ENCODE measurements at places on chromosomes 2 and 18.
A peak's percentile ranks its signal among the peaks of the same experiment; 100 is the strongest.

GRCh38 chr2:27162151-27163121 is 13.6 kb downstream of the TCF23 start:
- no peak for DNase-seq

DNA sequence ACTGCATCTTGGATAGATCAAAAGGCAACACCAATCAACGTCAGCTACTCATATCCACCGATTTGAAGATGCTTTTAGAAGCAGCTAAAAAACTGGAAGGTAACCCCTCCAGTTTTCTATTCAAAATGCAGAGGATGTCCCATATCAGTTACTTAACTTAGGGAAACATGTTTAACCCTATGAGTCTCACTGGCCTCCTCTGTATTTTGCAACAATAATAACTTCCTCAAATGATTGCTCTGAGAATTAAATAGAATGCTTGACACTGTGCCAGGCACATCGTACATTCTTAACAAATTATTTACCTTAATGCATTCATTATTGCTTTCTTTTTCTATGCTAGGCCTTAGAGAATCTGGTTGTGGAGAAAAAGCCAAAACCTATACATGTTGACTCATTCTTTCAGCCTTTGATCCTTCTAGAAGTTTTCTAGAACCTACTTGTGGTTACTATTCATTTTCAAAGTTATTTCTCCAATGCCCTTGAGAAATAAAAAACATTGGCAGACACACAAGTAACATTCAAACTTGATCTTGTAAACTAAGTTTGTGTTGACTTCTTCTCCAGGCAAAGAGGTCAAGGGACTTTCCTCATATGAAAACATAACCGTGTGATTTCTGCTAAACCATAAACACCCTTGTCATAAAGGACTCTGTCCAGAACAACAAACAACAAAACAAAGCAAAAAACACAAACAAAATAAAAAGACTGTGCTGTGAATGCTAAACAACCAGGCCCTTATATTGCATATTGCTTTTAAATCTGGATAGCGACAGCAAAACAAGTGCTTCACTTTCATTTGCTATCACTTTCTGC is 4.6 kb downstream of the DOCK10 start:
- DNase-seq: peak; percentile 54

DNA sequence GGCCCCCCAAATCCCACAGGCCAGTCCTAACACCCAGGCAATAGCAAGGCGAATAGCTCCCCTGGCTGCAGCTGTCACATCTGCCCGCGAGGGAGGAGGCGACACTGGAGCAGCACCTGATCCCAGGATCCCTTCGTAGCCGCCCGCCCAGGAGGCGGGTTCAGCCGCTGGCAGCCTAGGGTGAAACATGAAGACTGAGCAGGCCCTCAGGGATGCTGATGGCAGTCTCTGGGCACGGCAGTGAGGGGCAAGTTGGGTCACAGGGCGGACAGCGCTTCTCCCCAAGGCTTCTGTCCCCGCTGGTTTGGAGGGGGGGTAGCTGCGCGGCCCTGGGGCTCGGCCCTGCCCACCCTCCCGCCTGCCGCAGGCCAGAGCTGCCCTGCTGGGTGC is 1.9 kb downstream of the DNMT3A start:
- peak; percentile 50 for DNase-seq

GRCh38 chr2:113895301-113895700 is 5.4 kb downstream of the ACTR3 start:
- no peak for DNase-seq

GRCh38 chr2:187988348-187988747 is 303.3 kb upstream of the GULP1 start:
- DNase-seq: no peak

- no peak for DNase-seq
Measured at GRCh38 chr2:73946666-73947065, 20.0 kb downstream of the DGUOK start.

DNA sequence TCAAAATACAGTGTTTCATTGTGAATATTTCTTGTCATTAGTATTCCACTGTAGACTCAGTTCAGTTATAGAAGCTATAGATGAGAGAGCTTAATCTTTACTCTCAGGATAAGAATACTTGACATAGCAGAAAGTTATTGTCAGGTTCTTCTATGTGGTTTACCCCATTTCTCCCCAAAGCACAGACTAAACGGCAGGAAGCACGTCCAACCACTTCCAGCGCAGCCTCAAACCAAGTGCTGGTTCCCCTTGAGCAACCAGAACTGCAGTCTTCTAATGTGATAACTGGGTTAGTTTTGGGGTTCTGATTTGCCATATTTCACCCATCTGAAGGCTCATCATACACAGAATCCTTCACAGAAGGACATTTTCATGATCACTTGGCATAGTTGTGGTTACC is 324.7 kb downstream of the SLC8A1 start:
- DNase-seq: no peak

- no peak for DNase-seq
Measured at GRCh38 chr2:121473512-121473911, 57.2 kb upstream of the RNU4ATAC start.

GRCh38 chr2:105179469-105180372 is 61.8 kb upstream of the GPR45 start:
- DNase-seq: peak; percentile 88

DNA sequence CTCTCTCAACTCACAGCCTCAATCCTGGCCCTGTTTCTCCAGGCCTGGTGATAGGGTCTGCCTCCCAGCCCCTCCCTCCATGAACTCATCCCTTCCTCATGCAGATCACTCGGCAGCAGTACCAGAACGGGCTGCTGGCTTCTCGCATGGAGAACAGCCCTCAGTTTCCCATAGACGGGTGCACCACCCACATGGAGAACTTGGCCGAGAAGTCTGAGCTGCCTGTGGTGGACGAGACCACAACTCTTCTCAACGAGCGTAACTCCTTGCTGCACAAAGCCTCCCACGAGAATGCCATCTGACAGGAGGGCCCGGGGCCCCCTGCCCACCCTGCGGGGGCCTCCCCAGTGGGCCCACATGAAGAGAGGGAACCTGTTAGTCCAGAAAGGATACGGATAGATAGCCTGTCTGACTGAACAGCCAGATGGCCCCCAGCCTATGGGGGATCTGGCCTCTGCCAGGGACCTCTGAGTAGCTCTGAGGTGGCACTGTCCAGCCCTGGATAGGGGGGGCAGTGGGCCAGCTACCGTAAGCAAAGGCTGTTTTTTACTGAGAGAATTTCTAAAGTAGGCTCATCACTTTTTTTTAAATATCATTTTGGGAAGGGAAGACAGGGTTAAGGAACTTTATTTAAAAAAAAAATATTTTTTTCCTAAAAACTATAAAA is 6.7 kb upstream of the CNNM3 start:
- no peak for DNase-seq

DNA sequence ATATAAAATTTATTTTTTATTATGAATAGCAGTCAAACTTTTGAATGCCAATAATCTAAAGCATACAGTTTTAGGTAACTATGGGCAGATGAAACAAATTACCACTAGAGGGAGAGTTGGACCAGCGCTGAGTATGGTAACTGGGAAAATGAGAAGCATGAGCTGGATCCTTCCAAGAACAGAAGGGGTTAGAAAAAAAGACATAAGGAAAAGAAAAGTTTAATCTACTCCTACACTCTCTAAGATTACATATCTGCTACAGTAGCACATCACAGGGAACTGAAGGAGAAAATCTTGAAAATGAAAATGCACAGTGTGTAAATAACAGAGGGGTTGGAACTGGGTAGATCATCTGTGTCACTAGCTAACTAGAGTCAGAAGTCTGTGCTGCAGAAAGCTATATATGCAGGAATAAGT is 15.5 kb downstream of the REG3G start:
- DNase-seq: peak; percentile 65

- DNase-seq: peak; percentile 79
Measured at GRCh38 chr2:43609290-43609918, 13.6 kb upstream of the THADA start.

DNA sequence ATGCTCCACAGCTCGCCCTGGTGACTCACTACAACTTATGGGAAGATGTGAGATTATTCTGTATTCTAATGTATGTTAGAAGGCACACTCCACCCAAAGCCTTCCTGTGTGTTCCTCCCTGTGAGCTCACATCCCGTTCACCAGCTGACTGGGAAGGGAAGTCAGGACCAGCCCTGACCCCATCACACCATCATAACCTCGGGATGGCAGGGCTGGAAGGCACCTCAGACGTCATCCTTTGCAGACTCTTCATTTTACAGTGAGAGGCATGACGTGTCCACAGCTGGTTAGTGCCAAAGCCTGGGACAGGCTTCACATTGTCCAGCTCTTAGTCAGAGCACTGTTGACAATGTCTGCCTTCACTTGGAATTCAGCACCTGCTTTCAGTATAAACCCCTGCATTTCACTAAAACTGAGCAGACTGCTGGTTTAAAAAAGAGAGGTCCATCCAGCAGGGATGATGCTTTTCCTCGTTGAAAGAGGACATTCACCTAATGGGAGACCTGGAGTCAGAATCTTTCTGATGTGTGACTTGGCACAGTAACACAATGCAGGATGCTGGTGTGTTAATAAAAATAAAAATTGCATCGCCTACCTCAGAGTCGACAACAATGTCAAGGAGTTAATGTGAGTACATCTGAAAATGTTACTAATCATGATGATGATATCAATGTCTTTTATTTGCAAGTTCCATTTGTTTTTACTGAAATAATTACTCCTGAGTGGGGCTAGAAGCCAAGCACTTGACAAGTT is 418.0 kb upstream of the TNP1 start:
- DNase-seq: no peak

DNA sequence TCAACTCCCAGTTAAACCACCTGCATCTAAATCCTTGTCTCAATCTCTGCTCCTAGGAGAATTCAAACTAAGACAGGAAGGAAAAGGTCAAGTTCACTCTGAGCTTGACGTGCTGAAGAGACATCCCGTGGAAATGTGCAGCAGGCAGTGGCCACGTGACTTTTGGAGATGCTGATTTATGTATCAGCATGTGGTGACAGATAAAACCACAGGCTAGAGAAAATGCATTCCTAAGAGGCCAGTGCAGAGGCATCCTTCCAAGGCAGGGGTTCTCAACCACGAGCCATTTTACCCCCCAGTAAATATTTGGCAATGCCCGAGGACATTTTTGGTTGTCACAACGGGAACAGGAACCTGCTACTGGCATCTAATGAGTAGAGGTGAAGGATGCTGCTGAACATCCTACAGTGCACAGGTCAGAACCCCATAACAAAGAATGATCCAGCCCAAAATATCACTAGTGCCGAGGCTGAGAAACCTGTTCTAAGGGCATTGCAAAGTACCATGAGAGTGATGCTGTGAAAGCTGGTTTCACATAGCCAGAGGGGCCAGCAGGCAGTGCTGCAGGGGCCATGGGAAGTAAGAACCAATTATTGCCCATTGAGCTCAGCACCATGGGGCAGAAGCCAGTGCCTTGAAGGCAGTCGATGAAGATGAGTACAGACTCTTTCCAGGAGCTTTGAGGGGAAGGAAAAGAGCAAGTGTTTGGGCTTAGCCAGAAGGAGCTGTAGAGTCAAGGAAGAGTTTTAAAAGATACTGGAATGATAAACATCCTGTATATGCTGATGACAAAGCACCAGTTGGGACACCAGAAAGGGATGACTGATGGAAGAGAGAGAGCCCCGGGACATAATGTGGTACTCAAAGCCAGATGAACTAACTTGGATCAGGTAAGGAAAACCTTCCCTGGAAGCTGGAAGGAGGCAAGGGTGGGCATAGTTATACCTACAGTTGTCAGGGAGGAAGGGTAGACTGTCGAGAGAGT is 174.6 kb downstream of the HAUS1 start:
- DNase-seq: peak; percentile 40
